ENCODE measurements at places on chromosomes 3 and 15.

GRCh38 chr3:157443905-157444796 is 7.5 kb downstream of the PTX3 start:
- DNase-seq, result no peak

- no peak for DNase-seq
Measured at GRCh38 chr15:98778263-98778959, 130.1 kb downstream of the IGF1R start.

DNA sequence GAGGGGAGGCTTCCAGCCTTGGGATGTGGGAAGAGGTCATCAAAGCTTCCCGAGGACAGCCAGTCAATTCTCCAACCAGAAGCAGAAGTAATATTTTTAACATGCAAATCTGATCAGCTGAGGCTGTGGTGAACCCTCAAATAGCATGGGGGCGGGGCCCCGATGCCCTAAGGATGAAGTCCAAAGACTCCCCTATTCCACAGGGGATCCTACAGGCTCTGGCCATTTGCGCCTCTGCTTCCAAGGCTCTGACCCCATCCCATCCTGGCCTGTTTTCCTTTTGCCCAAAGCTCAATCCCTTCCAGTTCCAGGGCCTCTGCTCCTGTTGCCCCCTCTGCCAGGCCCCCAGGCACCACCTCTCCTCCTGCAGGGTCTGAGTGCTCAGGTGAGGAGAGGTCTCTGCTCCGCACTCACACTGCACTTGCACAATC is 6.7 kb upstream of the CSK start:
- DNase-seq, result no peak

GRCh38 chr3:78529601-78530000 is 1238.2 kb downstream of the ROBO1 start:
- DNase-seq, result no peak

DNA sequence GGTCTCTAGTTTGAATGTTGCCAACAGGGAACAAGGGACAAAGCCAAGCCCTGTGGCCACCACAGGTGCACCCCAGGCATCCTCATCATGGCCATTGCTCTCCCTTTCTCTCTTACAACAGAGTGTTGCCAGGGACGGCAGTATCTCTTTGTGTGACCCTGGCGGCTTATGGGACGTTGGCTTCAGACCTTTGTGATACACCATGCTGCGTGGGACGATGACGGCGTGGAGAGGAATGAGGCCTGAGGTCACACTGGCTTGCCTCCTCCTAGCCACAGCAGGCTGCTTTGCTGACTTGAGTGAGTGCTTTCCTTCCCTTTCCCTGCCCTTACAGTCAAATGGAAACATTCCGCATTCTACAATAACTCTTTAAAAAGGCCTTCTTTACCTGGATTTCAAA is 38.2 kb downstream of the BOC start:
- DNase-seq, result no peak
